ENCODE measurements at places on chromosomes 5 and 9. TPM values are rescaled to one million over a fixed set of nuclear protein-coding genes. Genes with fewer than 3 reads are reported as not detected.

The PCDHGA1 gene
- 0.86 TPM for total RNA-seq

The CYLC2 gene
- not detected for total RNA-seq

The HAPLN1 gene
- total RNA-seq, result 0.43 TPM

The MAT2B gene
- total RNA-seq, result 73.0 TPM

The SMIM33 gene
- total RNA-seq, result not detected

The CTNND2 gene
- total RNA-seq, result not detected

The PAEP gene
- total RNA-seq, result not detected

The MCTP1 gene
- total RNA-seq, result 20.9 TPM

The PCDHB8 gene
- total RNA-seq, result under 0.01 TPM

The PTGDS gene
- 10.8 TPM for total RNA-seq

The PCDHA9 gene
- total RNA-seq, result under 0.01 TPM

The NPM1 gene
- total RNA-seq, result 1,000 TPM

The SLC25A2 gene
- 0.64 TPM for total RNA-seq

The DAPK1 gene
- total RNA-seq, result 3.9 TPM

The CAMK2A gene
- total RNA-seq, result 1.3 TPM

The ARHGAP26 gene
- total RNA-seq, result 1.7 TPM

The ZFR gene
- total RNA-seq, result 122 TPM

The PALM2AKAP2 gene
- 24.5 TPM for total RNA-seq

The PHYKPL gene
- total RNA-seq, result 31.5 TPM

The INSL4 gene
- not detected for total RNA-seq

The SLC6A18 gene
- total RNA-seq, result not detected

The TRIM36 gene
- 0.97 TPM for total RNA-seq

The SOHLH1 gene
- total RNA-seq, result not detected

The PCDHB15 gene
- total RNA-seq, result under 0.01 TPM

The GIN1 gene
- total RNA-seq, result 4.2 TPM

The RXRA gene
- 16.0 TPM for total RNA-seq

The TMC1 gene
- 1.3 TPM for total RNA-seq

The GAS1 gene
- total RNA-seq, result 136 TPM

The IFNA4 gene
- total RNA-seq, result not detected

The CORO2A gene
- 2.2 TPM for total RNA-seq

The HACD4 gene
- 10.0 TPM for total RNA-seq

The PGGT1B gene
- total RNA-seq, result 21.2 TPM

The SLC34A1 gene
- total RNA-seq, result not detected

The CNTNAP3 gene
- 0.64 TPM for total RNA-seq

The ADAMTSL2 gene
- under 0.01 TPM for total RNA-seq

The TRPM6 gene
- total RNA-seq, result under 0.01 TPM

The LCN2 gene
- not detected for total RNA-seq

The SEMA5A gene
- 74.7 TPM for total RNA-seq

The IL3 gene
- not detected for total RNA-seq

The PCDHB16 gene
- total RNA-seq, result under 0.01 TPM

The PKN3 gene
- 3.5 TPM for total RNA-seq

All from fibroblast of villous mesenchyme (primary cell).